Motor neuron (in vitro differentiated cells): ENCODE measurements at places on chromosomes 6 and 20.

DNA sequence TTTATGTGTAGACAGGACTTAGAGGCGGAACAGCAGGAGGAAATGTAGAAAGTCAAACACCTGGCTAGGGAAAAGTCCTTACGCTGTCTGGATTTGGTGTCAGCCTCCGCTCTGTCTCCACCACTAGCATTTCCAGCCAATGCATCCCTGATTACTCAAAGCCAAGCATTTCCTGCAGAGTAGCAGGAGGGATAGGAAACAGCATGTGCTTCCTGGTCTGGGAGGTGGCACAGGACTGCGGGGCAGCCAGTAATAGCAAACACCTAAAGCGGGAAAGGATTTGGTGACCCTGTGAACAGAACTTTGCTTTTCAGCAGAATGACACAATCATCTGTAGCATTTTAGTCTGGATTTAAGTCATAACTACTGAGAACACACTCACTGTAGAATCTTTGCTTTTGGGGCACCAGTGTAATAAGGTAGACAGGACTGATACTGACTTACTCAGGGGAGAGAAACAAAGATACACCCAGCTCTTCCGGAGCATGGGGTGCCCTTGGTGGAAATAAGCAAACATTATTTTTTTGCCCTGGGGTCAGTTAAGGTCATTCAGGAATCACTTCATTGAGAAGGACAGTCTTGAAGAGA is 133.3 kb upstream of the AHI1 start:
- ATAC-seq: no peak

GRCh38 chr6:157124485-157125254 is 198.6 kb downstream of the TMEM242 start:
- ATAC-seq: no peak

DNA sequence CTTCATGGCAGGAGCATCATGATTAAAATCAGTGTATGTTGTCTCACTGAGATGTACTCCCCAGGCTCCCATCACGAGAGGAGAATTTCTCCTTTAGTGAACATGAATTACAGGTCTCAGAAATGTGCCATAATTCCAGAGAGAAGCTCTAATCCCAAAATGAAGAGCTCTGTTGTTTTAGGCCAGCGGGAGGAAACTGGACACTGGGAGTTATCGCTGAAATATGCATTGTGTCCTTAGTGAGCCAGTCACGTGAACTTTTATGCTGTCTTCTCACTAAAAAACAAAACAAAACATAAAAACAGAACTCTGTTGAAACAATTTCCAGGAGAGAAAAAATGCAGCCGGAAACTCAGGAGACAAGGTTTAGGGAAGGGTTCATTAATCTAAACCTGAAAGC is 315.7 kb upstream of the NT5E start:
- ATAC-seq: no peak

GRCh38 chr6:3825851-3826581 is 23.2 kb upstream of the FAM50B start:
- ATAC-seq: peak; percentile 93

DNA sequence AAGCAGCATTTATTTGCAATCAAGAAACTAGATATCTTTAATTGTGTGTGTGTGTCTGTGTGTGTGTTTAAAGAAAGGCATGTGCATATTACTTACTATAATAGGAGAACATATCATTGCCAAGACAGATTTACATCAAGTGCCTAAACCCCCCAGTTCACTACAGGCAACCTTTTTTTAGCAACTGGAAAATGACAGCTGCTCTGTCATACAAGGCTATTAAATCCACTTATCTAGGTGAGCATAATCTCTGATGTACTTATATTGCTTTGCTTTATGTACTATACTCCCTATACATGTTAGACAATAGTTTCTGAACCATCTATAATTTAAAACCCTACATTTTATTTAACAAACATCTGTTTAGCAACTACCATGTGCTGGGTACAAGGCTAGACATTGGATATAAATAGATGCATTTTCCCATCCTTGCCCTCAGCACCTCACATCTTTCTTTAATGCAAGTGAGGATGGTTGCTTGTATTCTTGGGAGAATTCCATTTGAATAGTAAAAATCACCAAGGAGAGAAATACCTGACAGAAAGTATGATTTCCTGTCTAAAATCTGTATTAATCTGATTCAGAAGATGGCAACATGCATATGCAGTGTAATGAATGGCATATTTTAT is 398.3 kb downstream of the LAMA2 start:
- peak; percentile 16 for ATAC-seq

DNA sequence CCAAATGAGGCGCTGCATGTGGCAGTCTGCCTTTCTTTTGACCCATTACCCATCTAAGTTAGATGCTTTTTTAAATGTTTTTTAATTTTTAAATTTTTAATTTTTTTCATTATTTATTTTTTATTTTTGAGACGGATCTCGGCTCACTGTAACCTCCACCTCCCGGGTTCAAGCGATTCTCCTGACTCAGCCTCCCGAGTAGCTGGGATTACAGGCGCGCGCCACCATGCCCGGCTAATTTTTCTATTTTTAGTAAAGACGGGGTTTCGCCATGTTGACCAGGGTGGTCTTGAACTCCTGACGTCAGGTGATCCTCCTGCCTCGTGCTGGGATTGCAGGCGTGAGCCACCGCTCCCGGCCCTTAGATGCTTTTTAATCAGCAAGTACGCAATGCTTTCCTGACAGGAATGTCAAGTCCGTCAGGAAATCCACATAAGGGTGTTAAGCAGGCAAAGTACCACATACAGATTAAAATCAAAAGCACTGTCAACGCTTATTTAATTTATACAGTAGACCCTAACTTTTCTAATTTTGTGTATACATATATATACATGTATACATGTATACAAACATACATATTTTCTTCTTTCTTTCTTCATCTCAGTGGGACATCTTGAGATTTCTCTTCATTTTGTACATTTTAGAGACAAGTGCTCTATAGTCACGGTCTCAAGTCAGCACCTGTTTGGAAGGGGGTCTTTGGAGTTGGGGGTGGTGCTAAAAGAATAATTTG is 995 bp upstream of the GSTA4 start:
- no peak for ATAC-seq

DNA sequence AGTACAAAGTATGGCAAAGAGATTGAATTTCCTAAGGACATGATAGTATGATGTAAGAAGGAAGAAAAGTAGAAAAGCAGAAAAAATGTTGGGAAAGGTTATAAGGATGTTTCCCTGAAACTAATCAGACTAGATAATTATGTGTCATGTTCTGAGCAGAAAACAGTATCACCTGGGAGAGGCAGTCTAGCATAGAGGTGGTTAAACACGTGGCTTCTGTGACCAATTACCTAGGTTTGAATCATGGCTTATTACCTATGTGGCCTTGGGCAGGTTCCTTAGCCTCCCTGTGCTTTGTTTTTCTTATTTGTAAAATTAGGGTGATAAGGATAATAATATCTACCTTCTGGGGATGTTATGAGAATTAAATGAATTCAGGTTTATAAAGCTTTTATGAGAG is 38.0 kb downstream of the SCGN start:
- no peak for ATAC-seq

DNA sequence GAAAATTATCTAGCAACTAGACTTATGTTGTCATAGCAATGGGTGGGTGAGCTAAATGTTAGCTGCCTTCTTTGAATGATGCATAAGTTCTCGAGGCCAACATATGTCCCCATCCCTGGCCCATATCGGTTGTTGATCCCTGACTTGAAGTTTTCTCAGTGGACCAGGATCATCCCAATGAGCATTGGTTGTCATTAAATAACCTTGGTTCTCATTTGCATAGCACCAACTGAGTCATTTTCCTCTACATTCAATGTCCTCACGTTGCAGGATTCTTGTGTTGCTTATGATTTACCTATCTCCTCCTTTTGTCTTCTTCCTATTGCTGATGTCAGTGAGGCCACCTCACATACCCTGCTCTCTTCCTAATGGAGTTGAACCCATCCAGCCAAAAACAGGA is 12.1 kb upstream of the AHCY start:
- no peak for ATAC-seq

DNA sequence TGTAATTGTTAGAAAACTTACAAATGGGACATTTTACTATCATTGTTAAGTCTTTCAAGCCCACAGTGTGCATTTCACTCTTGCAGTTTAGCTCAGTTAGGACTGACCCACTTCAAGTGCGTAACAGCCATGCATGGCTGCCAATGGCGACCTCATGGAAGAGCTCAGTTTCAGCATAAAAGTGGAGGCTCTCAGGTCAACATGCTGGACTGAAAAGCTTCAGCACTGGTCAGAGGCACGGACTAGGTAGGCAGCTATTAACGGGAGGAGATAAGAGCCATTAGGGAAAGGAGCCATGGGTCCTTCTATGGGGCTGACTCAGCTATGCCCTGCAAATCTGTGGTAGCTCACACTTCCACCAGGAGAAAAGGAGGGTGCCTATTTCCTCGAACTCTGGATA is 101.8 kb downstream of the TTLL2 start:
- no peak for ATAC-seq

DNA sequence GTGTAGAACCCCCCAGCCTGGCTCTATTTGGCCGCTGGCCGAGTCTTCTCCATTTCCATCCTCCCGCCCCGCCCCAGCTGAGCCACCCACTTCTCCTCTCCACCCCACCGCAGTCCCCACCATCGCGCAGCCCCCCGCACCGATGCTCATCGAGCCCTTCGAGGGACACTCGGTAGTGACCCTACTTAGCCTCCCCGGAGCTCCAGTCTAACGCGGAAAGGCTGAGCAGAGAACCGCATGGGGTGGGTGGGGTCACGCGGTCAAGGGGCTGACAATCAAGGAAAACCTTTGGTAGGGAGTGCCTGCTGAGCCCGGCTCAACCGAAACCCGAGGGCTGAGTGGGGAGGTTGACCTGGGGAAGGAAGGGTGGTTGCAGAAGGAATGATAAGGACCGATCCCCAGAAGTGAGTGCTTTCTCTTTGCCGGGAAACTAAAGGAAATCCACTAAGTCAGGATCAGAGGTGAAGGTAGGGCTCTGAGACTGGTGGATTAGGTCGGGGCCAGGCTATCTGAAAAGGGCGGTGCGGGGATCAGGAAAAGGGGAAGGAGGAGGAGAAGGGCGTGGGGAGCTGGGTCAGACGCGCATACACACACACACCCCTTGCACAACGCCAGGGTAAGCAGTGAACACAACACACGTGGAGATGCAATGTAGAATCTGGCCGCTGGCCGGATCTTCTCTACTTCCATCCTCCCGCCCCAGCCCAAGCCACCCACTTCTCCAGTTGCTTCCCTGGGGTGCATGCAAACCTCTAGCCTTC is 49.8 kb downstream of the CPXM1 start:
- ATAC-seq: no peak

DNA sequence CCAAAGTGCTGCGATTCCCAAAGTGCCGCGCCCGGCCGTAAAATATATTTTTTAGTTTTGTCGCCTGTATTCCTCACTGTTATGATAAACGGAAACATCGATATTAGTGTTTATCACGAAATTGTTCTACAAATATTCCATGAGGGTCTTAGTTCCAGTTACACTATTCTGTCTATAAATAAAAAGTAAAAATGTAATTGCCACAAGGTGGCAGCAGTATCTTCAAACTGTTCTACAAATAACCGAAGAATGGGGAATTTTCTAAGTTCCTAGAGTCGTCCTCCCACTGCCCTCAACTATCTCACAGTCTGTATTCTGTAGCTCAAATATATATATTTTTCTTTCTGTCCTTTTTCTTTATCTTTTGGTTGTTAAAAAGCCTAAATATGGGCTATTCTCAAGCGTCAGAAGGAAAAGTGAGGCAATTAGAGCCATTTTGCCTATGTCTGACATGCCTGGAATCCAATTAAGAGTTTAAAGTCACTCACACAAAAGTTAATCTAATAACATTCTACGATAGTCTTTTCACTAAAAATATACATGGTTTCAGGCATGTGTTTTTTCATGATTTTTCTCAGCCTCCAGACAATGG is 14.2 kb upstream of the FAM162B start:
- ATAC-seq: no peak

DNA sequence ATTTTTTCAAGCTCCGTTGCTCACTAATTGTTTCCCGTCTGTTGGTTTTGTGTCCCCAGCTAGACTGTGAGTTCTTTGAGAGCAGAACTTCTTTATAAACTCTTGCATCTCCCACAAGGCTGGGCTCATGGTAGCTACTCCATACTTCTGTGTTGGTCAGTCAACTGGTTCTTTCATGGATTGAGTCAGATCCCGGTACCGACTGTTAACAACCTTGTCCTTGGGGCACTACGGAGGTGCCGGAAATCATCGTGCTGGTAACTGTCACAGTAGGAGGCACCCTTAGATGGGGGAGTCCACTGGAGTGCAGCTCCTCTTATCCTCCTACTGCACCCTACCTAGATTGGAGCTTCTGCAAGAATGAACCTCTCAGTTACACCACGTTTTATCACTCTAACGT is 8.6 kb upstream of the STX16 start:
- no peak for ATAC-seq

- ATAC-seq: peak; percentile 53
Observed at GRCh38 chr6:53673162-53673727, 7.7 kb upstream of the KLHL31 start.

DNA sequence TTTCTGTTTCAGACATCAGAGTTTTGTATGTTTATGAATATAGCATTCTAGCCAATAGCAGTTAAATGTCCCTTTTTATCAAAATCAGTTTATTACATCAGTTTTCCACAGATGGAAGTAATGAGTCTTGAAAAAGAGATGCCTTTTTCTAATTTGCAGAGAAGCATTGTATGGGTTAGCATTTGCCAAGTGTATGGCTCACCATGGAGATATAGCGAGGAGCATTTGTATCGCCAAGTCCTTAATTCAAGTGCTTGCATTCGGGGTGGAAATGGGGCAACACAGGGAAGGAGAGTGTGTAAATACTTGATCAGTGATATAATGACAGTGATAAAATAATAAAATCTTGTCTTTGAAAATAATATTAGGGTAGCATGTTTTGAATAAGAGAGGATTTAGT is 42.9 kb downstream of the TXLNB start:
- ATAC-seq: no peak

DNA sequence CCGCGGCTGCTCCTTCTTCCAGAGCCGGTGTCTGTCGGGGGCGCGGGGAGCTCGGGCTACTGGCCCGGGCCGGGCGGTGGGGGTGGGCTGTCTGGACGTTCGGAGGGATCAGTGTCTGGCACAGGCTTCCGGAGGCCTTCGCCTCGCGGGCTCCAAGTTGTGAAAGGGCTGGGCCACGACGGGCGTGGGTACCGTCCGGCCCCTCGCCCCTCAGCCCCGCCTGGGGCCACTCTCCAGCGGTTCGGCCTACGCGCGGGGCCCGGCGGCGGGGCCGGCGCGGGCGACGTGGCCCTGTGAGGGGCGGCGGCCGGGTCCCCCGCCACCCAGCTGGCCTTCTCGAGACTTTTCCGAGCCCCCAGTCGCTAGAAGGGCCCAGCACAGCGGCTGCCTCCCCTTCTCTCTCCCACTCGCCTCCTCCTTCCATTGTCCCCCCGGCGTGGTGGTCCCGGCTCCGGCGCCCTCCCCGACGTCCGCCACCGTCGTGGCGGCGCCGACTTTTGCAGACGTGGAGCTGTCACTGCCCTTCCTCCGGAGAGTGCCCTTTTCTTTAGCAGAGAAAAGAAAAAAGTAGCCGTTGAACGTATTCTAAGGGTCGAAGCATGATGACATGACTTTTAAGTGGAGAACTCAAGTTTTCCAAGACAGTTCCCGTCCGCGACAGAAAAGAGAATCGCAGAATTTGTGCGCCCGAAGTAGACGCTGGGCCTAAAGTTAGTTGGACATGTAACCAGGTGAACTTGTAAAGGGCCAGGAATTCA is 571 bp downstream of the ITCH start:
- ATAC-seq: peak; percentile 77
